Right ventricle myocardium superior (tissue), 1 donor: ENCODE measurements at places on chromosomes 11 and 22.

- peak; percentile 66 for DNase-seq
These were observed 36.2 kb downstream of the PISD start for GRCh38 chr22:31625661-31626426.

DNA sequence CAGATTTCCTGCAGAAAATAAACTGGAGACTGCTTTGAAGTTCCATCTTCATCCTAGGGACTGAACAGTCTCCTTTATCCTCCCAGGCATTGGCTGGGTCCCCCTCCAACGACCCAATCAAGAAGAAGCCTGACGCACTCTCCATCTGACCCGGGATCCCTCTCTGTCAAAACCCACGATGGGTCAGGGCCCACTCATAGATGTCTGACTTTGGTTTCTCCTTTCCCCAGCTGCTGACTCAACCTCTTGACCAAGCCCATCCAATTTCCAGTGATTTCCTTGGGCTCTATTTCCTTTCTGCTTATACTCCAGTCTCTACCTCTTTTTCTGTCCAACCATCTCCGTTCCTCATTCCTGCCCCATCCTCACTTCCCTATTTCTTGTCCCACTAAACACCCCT is 189.7 kb downstream of the MIAT start:
- DNase-seq: no peak

DNA sequence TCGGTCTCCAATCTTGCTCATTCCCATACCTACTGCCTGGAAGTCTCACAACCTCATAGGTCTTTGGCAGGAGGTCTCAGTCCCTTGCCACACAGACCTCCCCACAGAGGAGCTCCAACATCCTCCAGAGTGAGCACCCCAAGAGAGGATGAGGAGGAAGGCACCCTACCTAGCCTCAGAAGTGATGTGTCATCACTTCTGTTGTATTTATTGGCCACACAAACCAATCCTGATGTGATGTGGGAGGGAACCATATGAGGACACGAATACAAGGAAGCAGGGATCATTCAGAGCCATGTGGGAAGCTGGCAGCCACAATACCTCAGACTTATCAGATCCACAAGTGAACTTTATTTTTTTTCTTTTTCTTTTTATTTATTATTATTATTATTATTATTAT is 9.0 kb upstream of the UPK2 start:
- DNase-seq: no peak

- no peak for DNase-seq
These were observed 39.0 kb downstream of the OTOG start for GRCh38 chr11:17585911-17586695.

- DNase-seq: no peak
These were observed 130.1 kb upstream of the ZC3H12C start for GRCh38 chr11:109963101-109963500.

- no peak for DNase-seq
These were observed 9.3 kb downstream of the OMP start for GRCh38 chr11:77111946-77112345.

DNA sequence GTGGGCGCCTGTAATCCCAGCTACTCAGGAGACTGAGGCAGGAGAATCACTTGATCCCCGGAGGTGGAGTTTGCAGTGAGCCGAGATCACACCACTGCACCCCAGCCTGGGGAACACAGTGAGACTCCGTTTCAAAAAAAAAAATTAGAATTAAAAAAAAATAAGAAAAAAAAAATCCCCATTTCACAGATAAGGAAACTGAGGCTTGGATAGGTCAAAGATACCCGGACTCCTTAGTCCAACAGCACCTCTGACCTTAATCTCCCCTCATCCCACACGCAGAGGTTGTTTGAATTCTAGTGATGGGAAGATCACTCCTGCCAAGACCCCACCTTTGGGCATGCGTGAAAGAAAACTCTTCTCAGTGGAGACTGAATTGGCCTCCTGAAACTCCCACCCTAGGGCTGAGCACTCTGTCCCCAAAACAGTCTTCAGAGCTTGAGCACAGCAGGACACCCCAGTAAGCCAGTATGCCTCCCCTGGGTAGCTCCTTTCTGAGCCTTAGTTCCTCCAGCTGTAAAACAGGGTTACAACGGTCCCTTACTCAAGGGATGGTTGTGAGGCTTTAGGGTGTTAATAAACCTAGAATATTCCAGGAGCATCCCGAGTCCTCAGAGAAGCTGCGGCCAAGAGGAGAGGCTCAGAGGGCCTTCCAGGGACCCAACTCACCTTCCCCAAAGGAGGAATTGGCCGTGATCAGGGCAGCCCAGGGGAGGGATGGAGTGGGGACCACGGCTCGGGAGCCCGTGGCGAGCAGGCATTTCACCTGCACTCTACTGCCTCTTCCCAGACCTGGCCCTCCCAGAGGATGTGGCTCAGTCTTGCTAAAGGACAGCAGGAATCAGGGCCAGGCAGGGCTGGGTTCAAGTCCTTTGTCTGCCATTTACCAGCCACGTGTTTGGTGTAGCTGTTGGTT is 73.3 kb downstream of the NFAM1 start:
- DNase-seq: no peak

- DNase-seq: no peak
These were observed 31.8 kb downstream of the DLG2 start for GRCh38 chr11:85595285-85595884.

DNA sequence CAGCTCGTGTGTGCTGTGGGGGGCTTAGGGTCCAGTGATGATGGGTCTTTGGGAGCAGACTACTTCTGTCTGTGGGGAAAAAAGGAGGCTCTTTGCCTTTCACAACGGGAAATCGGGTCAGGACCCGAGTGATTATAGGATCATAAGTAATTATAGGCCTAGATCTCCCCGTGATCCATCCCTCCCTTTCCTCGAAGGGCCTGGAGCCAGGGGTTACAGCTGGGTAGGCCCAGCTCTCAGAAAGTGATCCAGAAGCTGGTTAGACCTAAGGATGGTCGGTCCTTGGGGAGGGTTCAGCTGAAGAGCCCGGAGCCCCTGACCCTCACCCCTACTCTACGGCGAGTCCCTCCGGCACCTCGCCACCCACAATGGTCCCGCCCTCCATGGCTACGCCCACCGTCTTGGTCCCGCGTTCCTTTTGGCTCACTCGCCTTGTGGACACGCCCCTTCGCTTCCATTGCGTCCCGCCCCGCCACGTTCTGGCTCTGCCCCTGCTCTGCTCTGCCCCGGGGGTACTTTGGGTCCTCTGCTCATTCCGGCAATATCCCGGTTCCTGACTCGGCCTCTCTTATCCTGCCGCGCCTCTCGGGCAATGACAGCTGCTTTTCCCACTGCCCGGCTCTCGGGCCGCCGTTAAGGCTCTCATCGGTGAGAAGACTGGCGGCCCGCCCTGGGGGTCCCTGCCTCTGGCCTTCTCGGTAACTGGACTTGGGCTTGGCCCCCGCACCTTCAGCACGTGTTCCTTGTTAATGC is 5.0 kb downstream of the IGSF22 start:
- peak; percentile 90 for DNase-seq

DNA sequence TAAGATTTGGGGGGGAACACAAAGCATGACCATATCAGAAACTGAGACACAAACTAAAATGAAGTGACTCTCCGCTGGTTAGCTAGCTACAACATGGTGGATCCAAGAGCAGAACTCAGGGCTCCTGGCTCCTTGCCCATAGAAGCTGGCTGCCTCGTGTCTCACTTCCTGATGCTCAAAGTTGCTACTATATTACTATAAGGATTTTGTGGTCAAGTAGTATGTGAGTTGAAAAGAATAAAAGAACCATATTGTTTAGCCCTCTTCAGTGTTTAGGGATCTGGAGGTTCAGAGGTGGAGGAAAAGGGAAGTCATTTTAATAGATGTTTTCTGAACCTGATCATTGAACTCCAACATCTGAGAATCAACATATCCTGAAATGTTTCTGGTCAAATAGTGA is 16.9 kb upstream of the SIK2 start:
- DNase-seq: no peak

GRCh38 chr22:17162731-17163130 is 3.7 kb upstream of the HDHD5 start:
- DNase-seq: no peak

DNA sequence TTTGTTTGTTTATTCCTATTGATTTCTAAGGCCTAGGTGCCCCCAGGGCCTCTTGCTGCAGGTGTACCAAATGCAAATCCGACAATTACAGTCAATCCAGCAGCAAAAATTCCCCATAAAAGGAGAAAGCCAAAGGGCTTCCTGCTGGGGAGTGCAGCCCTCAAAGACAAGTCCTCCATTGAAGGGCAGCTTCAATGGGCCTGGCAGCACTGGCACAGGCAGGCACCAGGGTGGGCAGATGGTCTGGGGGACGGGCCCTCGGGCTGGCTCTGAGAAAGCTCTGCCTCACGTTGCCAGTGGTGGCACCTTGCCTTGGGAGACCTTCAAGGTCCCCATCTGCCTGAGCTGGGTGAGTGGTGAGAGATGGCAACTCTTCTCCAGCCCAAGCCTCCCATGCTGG is 128.0 kb downstream of the DSCAML1 start:
- no peak for DNase-seq

GRCh38 chr11:123904932-123905331 is 3.0 kb downstream of the OR8D4 start:
- DNase-seq: no peak

DNA sequence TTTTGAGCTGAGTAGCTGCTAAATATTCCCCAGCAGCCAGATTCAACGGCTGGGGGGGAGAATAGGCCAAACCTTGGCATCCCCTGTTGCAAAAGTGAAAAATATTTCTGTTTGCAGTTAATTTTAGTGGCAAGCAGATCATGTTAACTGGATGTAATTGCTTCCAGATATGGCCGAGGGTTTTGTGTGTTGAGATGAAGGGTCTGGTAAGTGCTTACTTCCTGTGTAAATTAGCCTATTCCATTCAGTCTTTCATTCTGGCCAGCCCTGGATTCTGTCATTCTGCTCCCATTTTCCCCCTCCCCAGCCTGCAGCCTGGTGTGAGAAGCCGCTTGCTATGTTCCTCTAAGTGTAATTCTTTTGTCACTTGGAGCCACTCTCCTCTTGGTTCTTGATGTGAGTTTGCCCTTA is 17.4 kb downstream of the ZBTB16 start:
- DNase-seq: no peak

GRCh38 chr22:45172881-45173585 is 9.3 kb downstream of the NUP50 start:
- no peak for DNase-seq

DNA sequence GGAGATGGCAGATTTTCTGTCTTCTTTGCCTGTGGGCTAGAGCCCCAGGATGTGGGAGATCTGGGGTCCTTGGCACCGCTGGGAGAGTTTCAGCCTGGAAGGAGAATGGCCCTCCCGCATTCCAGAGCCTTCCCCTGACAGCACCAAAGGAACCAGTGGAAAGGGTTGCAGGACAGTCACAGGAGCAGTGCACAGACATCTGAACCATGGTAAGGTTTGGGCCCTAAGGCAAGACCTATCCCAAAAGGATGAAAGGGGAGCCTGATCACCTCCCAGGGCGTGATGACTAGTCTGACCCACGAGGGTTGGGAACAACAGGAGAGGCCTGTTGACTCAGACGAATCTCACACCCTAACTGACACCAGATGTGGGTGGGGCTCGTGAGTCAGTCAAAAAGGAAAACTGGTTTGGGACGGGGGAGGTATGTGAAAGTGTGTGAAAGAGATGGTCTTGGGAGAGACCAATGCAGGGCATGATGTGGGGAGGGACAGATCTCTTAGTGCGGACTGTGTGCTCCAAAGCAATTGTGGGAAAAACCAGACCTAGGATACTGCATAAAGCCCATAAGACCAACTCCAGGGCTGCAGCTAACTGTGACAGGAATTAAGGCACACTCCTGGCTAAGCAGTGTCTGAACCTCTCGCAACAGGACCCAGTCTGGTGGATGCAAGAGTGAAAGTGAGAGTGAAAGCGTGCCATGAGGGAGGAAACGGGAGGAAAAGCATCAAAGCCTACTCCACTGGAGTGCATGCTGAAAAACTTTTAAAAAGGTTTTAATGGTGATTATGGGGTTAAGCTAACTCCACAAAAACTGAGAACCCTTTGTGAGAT is 39.1 kb upstream of the GLYAT start:
- no peak for DNase-seq

DNA sequence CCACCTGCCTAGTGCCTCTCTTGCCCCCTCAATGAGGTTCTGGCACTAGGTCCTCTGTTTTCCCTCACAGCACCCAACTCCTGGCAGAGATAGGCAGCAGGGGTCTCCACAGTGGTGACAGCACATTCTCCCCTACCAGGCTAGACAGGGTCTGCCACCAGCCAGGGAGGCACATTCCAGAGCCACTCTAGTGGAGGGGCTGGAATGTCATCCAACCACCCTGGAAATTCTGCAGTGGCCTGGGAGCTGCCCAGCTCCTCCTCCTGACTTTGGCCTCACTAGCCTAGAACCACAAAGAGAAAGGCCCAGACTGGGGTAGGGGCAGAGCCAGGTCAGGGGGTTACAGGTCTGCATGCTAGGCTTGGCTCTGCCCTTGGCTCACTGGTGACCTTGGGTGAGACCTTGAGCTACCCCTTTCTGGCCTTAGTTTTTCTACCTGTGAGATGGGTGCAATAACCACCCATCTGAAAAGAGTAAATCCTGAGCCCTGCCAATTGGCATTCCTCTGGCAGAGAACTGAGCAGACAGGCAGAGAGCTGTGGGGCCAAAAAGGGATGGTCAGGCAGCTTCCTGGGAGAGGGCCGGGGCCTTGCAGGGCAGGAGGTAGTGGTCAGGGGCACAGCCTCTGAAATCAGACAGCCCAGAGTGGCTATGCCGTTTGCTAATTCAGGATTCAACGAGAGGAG is 7.1 kb downstream of the P2RY2 start:
- DNase-seq: no peak

GRCh38 chr11:6431861-6432260 is 8.9 kb downstream of the HPX start:
- DNase-seq: no peak

DNA sequence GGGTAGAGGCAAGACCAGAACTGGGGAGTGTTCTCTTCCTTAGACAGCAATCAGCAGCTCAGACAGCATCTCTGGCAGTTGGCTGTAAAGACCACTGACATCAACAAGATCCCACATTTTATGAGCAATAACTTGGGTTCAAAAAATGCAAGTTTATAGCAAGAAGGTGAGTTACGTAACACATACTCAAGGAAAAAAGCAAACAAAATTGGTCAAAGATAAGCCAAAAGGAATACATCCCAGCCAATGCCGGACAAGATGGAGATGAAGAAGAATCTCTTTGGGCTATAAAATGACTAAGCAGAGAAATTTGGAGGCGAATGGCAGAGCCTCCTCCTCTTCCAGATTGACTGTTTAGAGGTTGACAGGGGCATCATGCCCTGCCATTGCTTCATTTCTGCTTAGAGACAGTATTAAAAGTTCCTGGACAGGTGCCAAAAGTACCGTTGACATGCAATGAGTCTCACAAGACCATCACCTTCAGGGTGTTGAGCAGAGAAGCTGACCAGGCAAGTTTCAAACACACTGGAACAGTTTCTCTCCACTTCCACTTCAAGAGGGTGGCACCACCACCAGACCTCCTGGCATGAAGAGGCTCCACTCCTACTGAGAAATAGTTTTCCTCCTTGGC is 55.9 kb downstream of the ENDOD1 start:
- no peak for DNase-seq

- DNase-seq: no peak
These were observed 32.0 kb downstream of the CD82 start for GRCh38 chr11:44597358-44598012.
